Stimulated activated CD4-positive, alpha-beta T cell treated with anti-CD3 and anti-CD28 coated beads, Interleukin-12 subunit alpha, Interleukin-12 subunit beta, amount 100 ng/mL, for 24 hours (primary cell): ENCODE measurements at places on chromosomes 12 and 14.

- DNase-seq, result no peak
Measured at GRCh38 chr14:72318648-72319047, 386.4 kb downstream of the RGS6 start.

GRCh38 chr12:30646821-30647220 is 48.8 kb downstream of the IPO8 start:
- no peak for DNase-seq

DNA sequence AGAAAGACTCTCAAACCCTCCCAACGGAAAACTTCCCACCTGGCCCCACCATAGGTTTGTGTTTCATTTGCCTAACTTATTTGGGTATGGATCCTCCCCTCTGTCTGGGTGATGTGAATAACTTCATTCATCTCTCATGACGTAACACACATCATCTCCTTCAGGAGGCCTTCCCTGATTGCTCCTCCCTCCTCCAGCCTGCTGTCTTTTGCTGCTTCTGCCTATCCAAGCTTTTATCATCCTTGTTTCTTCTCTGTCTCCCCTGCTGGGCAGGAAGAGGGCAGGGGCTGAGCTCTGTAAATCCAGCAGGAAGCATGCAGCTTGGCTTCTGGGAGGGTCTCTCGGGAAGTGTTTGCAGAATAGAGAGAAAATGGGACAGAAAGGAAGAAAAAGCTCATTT is 766.0 kb upstream of the TBX3 start:
- no peak for DNase-seq

GRCh38 chr14:102226356-102227125 is 78.4 kb downstream of the MOK start:
- no peak for DNase-seq

DNA sequence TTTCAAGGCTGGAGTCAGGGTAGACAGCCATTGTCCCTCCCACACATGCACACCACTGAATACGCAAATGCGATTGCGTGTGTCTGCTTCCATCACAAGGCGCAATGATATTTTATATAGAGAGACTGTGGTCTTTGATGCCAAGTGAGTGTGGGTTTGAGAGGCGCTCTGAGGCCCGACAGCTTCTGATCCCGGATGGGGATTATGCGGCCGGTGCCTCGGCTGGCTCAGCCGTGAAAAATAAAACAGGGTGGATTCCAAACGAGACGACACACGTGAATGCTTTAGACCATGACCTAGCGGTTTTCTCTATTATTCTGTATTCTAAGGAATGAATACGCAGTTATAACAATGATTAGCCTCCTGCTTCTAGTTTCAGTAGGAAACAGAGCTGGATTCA is 72.5 kb downstream of the TMEM132D start:
- DNase-seq, result no peak
